Regular cardiac myocyte (primary cell): ENCODE measurements at places on chromosomes 1 and 21. TPM values are rescaled to one million over a fixed set of nuclear protein-coding genes. Genes with fewer than 3 reads are reported as not detected.

Gene KPRP
- total RNA-seq, result not detected in 2 replicates

Gene PTPN7
- total RNA-seq, result not detected in 2 replicates

Gene FOXO6
- total RNA-seq, result under 0.01 TPM in 1 of 2 replicates, not detected in the other

Gene KLHDC8A
- total RNA-seq, result not detected in 2 replicates

Gene CELA2A
- 0.28 TPM in 1 of 2 replicates, not detected in the other for total RNA-seq

Gene LMOD1
- 3.1 and 25.7 TPM in 2 replicates for total RNA-seq

Gene CATSPERE
- 0.38 and 1.7 TPM in 2 replicates for total RNA-seq

Gene NUF2
- 2.3 and 32.4 TPM in 2 replicates for total RNA-seq

Gene WNT9A
- 0.28 and 0.38 TPM in 2 replicates for total RNA-seq

Gene PGLYRP3
- total RNA-seq, result not detected in 2 replicates
